ENCODE measurements at places on chromosomes 5 and 9.

DNA sequence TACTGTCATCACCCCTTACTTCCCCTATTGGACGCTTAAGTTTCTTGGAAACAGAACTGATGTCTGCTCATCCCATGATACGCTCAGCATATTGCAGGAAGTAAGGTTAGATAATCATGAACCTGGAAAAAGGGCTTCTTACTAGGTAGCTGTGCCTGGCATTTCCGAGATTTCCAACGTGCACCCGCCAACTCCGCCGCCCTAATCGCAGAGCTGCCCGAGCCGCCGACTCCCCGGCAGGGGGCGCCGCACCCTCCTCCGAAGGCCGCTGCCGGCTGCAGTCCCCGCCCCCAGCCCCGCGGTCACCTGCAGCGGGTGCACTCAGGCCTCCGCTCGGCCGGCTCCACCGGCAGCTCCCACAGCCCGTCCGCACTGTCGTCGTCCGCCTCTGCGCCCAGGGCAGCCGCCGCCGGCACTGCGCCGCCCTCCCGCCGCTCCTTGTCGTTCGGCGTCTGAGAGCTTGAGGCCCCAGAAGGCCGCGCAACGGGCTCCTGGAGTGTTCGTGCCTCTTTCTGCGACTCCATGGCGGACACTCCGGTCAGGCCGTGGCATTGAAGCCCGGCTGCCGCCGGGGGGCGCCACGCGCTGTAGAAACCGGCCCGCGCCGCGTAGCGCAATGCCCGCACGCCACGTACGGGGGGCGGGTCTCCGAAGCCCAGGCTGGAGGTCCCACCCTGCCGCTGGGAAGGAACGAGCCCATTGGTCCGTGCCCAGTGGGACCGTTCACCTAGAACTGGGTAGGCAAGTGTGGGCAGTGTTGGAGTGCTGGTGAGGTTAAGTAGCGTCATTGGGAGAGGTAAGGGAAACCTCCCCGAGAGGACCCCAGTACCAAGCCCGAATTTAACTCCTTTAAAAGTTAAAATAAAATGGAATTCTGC, at the start of gene DTWD2:
DTWD2 (minus strand) TSS at position 560 of the 878 bp plus-strand sequence; CDS start at position 524, 36 bp downstream.
- DNase-seq = peak; percentile 95

DNA sequence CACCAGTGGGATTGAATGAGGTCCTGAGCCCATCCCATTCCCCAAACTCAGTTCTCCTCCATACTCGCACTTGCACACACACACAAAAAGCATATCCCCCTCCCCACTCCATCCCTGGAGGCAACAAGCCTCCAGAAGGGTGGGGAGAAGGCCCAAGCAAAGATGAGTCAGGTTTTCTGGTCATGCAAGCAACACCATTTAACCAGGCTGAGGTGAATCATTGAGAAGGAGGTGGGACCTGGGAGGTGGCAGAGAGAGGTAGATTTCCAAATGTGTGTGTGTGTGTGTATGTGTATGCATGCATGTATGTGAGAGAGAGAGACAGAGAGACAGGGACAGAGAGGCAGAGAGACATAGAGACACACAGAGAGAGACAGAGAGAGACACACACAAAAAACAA, 185.2 kb upstream of the TRIM32 start:
- DNase-seq = peak; percentile 59

DNA sequence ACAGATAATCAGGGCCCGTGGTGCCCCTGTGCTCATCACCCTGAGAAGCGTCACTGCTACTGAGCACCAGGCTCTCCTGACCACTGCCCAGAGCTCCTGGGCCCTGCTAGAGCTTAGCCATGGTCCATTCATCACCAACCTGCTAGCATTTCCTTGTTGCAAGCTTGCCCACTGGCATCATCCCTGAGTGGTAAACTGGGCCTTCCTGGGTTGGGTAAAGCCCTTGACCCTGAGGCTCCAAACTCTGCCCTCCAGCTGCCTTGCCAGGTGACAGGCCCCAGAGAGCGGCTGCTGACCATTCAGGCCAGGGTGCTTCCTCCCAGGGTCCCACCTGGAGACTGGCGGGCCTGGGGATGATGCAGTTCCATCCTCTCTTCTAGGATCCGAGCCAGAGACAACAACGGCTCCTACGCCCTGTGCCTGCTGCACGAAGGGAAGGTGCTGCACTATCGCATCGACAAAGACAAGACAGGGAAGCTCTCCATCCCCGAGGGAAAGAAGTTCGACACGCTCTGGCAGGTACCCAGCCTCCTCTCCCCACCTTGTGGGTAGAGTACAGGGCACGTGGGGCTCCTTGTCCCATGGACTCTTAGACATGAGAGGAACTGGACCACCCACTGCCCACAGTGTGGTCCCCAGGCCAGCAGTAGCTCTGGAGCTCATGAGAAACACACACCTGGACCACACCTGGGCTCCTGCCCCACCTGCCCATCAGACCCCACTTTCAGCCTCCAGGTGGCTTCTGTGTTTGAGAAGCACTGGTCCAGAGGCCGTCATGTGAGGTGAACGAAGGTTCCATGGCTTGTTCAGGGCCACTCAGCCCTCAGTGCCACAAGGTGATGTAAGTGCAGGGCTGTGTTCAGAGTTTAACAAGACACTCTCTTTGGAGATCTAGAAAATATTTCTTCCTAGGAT, 60.5 kb downstream of the SYK start:
- DNase-seq = no peak

DNA sequence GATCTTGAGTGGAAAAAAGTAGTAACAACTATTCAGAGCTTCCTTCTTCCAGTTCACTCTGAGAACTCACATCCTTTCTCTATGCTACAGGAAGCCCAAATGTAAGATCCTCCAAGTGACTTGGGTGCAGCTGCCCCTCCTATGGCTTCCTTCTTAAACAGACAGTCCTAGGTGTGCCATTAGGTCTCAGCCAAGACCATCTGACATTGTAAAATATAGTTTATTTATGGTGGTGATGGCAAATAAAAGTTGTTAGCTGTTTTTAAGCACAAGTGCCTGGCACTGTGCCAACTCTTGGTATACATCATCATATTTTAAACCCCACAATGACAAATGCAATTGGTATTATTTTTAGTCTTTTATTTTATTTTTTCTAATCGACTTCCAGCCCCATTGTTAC, 58.1 kb downstream of the TMEM252 start:
- no peak for DNase-seq

- DNase-seq = no peak
Observed at GRCh38 chr9:132037458-132037857, 42.2 kb downstream of the MED27 start.

DNA sequence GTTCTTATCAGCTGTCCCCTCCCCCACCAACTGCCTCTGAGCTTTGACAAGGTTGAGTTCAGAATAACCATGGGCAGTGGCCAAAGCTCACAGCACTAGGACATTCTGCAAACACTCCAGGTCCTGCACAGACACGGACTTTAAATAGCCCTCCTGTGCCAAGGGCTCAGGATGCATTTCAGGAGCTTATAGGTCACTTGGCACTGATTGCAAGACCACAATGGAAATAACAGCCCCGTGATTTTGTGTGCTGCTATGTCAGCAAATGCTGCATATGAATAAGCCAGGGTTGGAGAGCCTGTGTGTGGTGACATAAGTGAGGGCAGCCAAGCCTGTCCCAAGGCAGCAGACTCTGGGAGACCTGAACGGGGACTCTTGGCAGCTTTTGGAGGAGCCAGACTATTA, 150.7 kb downstream of the DMRT2 start:
- no peak for DNase-seq

GRCh38 chr5:153827397-153827796, 211.3 kb downstream of the FAM114A2 start:
- DNase-seq = no peak

- no peak for DNase-seq
Observed at GRCh38 chr9:91163773-91164471, 197.8 kb downstream of the AUH start.

- no peak for DNase-seq
Observed at GRCh38 chr9:121527371-121527770, 27.7 kb upstream of the GGTA1 start.

GRCh38 chr9:89597711-89598362, 7.0 kb upstream of the GADD45G start:
- DNase-seq = peak; percentile 64

- DNase-seq = peak; percentile 91
Observed at GRCh38 chr5:77030097-77031071, at the start of gene AGGF1. Gene AGGF1 (plus strand): TSS chr5:77030404. CDS start chr5:77030767, 363 bp downstream.

DNA sequence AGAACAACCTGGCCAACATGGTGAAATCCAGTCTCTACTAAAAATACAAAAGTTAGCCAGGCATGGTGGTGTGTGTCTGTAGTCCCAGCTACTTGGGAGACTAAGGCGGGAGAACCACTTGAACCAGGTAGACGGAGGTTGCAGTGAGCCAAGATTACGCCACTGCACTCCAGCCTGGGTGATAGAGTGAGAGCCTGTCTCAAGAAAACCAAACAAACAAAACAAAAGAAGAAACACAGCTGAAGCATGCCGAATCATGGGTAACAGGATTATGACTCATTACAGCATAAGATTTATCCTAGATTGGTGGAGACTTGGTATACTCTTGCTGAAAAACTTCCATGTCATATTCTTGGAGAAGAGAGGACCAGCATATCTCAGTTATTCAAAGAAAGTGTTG, 236.7 kb upstream of the CCNH start:
- DNase-seq = no peak

- DNase-seq = no peak
Observed at GRCh38 chr5:127916885-127917573, 166.5 kb upstream of the SLC12A2 start.

GRCh38 chr5:41648996-41649395, 138.6 kb upstream of the PLCXD3 start:
- DNase-seq = no peak

- peak; percentile 94 for DNase-seq
Observed at GRCh38 chr5:10761185-10761932, at the start of gene DAP. Gene DAP (minus strand): TSS chr5:10761234. CDS start chr5:10761068, 166 bp downstream.

GRCh38 chr9:74589576-74589975, 92.4 kb downstream of the RORB start:
- DNase-seq = no peak

GRCh38 chr9:99606296-99606695, 215.4 kb upstream of the NR4A3 start:
- no peak for DNase-seq

DNA sequence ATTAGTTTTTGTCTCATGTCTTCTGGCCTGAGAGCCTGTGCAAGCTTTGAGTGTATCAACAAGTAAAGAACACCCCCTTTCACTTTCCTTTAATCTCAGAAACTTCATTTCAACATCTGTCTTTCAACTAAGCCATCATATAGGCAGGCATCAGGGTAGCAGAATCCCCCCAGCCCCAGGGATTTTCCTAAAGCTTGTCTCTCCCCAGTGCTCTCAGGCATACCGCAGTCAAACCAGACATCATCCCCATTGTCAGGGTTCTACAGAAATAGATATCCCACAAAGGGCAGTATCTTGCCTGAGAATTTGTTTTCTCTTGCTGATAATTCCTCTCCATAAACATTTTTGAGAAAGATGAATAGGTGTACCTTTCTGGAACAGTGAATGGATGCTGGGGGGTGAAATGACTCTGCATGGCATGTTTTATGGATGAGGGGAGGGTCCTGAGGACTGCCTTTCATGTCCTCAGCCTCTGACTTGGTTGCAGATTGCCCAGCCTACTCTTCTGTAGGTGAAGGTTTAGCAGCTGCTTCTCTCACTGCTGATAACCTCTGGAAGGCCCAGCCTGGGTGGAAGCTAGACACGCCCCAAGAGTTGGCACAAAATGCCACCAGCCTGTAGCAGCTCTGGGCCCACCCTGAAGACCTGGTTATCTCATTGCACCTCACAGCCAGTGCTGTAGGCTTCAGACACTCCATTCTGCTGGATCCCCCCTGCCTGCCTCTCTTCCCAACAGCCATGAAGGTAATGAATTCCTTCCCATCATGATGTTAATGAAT, 20.5 kb upstream of the SHB start:
- no peak for DNase-seq
